ENCODE measurements at places on chromosomes 16 and 17.
A peak's percentile ranks its signal among the peaks of the same experiment; 100 is the strongest.

DNA sequence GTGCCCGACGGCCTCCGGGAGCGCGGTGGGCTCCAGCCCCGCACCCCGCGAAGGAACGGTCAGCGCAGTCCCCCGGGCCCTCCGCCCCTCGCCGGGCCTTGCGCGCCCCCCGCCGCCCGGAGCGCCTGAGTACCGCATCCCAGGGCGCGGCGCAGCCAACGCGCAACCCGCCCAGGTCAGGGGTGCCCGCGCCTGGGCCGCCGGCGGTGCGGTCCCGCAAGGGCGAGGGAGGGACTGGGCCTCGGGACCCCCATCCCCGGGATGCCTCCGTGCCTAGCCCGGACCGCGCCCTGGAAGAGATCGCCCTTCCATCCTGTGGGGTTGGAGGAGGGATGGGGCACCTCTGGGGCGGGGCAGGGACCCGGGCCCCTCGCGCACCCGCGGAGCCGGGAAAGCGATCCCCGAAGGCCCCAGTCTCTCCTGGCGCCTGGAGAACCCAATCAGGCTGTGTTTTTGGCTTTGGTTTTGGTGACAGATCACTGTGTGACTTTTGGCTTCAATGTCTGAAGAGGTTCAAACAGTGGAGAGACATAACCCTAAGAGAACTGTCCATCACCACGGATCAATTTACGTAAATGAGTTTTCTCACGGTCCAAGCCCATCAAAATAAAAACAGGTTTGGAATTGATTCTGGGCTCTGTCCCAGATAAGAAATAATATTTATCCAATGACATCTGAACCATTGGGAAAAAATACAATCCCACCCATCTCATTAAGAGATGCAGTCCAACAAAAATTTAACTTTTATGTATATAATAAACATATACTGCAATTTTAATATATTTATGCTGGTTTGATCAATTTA, 17.8 kb downstream of the ENPP7 start:
- no peak for DNase-seq

- DNase-seq = peak; percentile 44
Measured at GRCh38 chr17:1030684-1031532, 34.0 kb downstream of the TIMM22 start.

DNA sequence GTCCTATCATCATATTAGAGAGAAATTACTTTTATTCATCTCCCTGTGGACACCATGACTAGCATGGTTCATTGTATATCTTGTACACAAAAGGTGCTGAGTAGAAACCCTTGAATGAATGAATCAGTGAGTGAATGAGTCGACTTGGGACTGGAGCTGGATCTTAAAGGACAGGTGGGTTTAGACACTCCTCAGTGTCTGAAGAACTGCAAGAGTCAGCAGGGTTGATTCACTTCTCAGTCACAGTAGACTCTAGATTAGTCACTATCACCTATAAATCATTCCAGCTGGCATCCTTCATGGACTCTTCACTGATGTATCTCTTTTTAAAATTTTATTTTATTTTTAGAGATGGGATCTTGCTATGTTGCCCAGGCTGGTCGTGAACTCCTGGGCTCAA, 30.1 kb upstream of the PMFBP1 start:
- DNase-seq = no peak

DNA sequence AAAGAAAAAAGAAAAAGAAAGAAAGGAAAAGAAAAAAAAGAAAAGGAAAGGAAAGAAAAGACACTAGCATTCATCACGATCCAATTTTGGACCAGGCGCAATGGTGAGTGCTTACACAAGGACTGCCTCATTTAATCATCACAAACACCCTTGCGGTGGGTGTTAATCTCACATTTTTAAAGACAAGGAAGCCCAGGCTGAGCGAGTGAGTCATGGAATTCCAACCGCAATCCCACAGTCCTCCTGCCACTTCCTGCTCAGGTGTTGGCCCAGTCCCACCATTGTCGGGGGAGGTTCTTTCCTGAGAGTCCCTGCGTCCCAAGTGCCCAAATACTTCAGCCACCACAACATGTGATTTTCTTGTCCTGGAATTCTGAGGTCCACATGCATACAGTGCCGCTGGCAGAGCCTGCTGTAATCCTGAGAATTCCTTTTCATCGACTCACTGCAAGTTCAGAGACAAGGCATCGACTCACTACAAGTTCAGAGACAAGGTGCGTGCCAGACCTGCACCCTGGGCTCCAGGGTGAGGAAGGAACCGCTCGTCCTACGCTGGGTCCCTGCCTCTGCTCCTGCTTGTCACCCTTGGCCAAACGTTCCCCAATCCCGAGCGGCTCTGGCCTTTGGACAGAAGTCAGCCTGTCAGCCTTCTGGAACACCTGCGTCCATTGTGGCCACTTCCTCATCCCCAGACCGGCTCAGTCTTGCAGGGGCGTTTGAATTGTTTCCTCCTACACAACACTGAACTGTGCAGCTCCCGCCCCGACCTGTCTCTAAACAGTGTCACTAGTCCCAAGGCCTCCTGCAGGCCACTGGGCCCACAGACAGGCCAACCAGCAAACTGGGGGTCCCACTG, 5.8 kb downstream of the ZG16B start:
- DNase-seq = no peak

- DNase-seq = peak; percentile 49
Measured at GRCh38 chr17:28612936-28613872, 781 bp downstream of the RSKR start.

DNA sequence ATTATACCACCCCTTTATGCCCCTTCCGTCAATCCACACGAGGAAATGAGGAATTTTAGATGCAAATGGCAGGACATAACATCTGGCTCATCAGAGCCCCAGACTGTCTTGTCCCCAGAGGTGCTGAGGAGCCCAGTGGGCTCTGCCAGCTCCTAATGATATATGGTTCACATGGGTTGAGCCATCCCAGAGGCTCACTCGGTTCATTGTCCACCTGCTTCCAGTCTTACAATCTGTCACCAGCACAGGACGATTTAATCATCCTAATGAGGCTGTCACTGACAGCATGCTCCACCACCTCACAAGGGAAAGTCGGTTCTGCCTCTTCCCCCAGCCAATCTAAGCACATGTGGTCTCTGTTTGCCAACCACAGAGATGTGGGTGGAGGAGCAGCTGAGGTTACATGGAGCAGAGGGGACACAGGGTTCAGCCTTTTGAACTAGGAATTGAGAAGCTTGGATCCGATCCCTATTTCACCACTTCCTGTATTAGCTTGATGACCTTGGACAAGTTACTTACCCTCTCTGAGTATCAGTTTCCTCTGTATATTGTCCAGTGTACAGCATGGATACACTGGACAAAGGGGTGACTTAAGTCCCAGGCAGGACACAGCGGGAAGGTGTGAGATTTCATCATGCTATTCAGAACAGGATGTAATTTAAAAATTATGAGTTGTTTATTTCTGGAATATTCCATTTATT, 27.0 kb upstream of the DHX8 start:
- peak; percentile 23 for DNase-seq

- no peak for DNase-seq
Measured at GRCh38 chr17:27477050-27477888, 21.0 kb downstream of the KSR1 start.

Data from tibial nerve (tissue), 4 donors.